ENCODE measurements at places on chromosomes 5 and 9.

DNA sequence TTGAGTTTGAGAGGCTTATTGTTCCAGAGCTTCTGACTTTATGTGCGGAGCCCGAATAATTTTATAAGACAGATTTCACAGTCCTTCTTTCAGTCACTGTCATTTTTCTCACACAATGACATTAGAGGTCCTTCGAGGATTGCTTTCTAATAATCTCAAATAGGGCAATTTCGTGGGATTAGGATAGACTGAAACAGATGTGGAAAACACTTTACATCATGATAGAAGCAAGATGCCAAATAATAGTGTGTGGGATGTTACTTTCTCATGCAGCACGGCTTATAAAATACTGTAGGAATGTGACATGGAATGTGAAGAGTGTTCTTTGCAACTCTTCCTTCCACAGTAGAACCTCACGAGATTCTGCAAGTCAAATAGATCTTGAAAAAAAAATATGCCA is 451.3 kb downstream of the SEMA5A start:
- no peaks in the 10 kb centered on the region for H3K27me3 ChIP-seq
- DNase-seq, result no peak
- H3K36me3 ChIP-seq, result no peaks in the 10 kb centered on the region
- H3K27ac ChIP-seq, result no peak overlapping the region

DNA sequence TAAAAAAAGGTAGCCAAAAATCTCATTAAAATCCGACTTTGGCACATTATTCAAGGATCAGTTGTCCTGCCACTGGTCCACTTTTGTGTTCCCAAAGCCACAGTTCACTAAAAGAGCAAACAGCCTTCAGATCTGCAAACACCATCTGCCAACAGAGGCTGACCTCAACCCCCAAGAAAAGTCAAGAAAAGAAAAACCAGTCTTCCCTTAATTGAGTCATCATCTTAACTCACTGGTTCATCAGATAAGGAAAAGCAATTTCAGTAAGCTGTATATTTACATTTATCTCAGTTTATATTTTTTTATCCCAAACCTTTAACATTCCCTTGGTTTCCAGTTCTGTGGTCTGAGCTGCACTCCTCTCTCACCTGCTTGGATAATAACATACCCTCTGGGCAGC is 21.2 kb downstream of the RASEF start:
- no peaks in the 10 kb centered on the region for H3K27me3 ChIP-seq
- no peak for DNase-seq
- no peak overlapping the region for H3K4me3 ChIP-seq
- no peak overlapping the region for H3K27ac ChIP-seq
- no peaks in the 10 kb centered on the region for H3K36me3 ChIP-seq
- peaks cover 4% of the 10 kb centered on the region for H3K4me1 ChIP-seq

DNA sequence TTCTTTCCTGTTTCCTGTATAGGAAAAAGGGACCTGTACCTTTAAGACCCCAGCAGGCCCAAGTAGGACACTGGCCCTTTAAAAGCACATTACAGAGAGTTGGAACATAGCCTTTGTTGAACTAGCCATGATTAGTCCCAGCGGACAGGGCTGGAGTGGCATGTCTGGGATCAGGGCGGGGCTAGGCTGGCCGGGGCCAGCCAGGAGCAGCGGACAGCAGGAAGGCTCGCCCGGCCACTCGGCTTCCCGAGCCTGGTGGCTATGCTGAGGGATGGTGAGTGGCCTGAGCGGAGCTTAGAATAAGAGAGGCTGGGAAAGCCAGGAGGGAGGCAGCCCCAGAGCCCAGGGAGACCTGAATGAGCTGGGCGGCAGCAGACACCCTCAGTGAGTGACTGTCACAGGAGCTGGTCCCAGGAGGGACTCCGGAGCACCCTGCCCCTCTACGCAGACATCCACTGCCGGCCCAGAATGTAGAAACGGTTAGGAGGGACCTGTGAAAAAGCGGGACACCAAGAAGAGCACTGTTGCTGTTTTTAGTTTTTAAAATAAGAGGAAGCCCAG is 92.1 kb downstream of the DAB2IP start:
- H3K4me1 ChIP-seq, result peaks cover 81% of the 10 kb centered on the region
- no peaks in the 10 kb centered on the region for H3K27me3 ChIP-seq
- DNase-seq, result peak; percentile 92
- no peaks in the 10 kb centered on the region for H3K36me3 ChIP-seq
- peak overlapping the region; percentile 90 for H3K27ac ChIP-seq

DNA sequence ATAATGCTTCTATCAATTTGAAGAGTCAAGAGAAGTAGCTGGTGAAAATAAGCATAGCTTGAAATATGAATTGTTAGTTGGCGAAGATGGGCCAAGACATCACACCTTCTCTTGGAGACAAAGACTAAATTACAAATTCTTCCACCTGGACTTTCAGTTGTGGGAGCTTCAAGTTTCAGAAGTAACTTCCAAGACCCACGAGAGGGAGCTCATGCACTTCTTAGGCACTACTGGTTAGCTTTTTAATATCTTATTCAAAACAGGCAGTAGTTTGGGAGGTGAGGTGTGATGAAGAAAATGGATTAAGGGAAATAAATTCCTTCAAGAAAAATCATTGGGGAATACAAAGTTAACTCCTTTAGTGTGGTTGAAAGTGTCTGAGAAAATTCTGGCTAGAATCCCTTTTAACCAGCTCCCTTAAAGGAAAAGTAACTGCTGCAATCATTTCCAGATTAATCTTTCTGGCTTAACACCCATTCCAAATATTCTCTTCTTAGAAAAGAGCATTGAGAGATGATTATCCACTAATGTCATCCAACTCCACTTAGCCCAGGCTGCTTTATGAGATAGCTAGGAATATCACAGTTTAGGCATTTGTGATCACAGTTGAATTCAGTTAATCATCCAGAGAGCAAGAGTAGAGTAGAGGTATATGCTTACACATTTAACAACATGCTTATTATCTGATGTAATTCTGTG is 139.5 kb upstream of the DMRTA1 start:
- no peaks in the 10 kb centered on the region for H3K4me1 ChIP-seq
- no peak overlapping the region for H3K27ac ChIP-seq
- DNase-seq, result no peak
- H3K36me3 ChIP-seq, result no peaks in the 10 kb centered on the region
- H3K4me3 ChIP-seq, result no peak overlapping the region
- H3K27me3 ChIP-seq, result no peaks in the 10 kb centered on the region

- DNase-seq, result no peak
- no peaks in the 10 kb centered on the region for H3K27me3 ChIP-seq
- H3K27ac ChIP-seq, result no peak overlapping the region
- H3K4me3 ChIP-seq, result no peak overlapping the region
- H3K36me3 ChIP-seq, result no peaks in the 10 kb centered on the region
- no peaks in the 10 kb centered on the region for H3K4me1 ChIP-seq
Measured at GRCh38 chr5:122978068-122978467, 58.5 kb downstream of the PPIC start.

- no peak overlapping the region for H3K4me3 ChIP-seq
- DNase-seq, result no peak
- no peaks in the 10 kb centered on the region for H3K4me1 ChIP-seq
- H3K27ac ChIP-seq, result no peak overlapping the region
Measured at GRCh38 chr9:36880075-36880474, 154.0 kb downstream of the PAX5 start.

GRCh38 chr9:126496181-126496576 is 117.5 kb upstream of the LMX1B start:
- H3K27ac ChIP-seq, result no peak overlapping the region
- peaks cover 3% of the 10 kb centered on the region for H3K36me3 ChIP-seq
- H3K4me3 ChIP-seq, result no peak overlapping the region
- peaks cover 21% of the 10 kb centered on the region for H3K4me1 ChIP-seq
- DNase-seq, result no peak

DNA sequence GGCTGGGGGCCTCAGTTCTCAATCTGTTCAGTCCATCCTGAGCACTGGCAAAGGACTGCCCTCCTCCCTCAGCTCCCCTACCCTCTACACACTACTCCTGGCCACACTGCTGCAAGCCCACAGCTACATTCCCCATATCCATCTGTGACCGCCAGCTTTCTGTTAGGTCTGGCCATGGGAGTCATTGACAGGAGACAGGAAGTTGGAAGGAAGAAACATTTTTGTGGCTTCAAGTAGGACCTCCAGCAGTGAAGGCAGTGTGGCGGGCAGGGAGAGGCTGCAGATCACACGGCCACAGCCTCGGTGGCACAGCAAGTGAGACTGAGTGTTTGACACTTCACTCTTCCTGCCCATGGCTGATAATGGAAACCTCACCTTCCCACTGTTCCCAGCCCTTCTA is 55.9 kb downstream of the SECISBP2 start:
- H3K27me3 ChIP-seq, result no peaks in the 10 kb centered on the region
- no peak for DNase-seq
- H3K4me1 ChIP-seq, result no peaks in the 10 kb centered on the region
- no peak overlapping the region for H3K4me3 ChIP-seq

- no peak overlapping the region for H3K4me3 ChIP-seq
- H3K27ac ChIP-seq, result no peak overlapping the region
- H3K27me3 ChIP-seq, result no peaks in the 10 kb centered on the region
Measured at GRCh38 chr9:18672706-18673105, 198.8 kb downstream of the ADAMTSL1 start.

GRCh38 chr9:16367605-16368231 is 502.8 kb downstream of the BNC2 start:
- H3K36me3 ChIP-seq, result no peaks in the 10 kb centered on the region
- DNase-seq, result no peak
- no peaks in the 10 kb centered on the region for H3K4me1 ChIP-seq

DNA sequence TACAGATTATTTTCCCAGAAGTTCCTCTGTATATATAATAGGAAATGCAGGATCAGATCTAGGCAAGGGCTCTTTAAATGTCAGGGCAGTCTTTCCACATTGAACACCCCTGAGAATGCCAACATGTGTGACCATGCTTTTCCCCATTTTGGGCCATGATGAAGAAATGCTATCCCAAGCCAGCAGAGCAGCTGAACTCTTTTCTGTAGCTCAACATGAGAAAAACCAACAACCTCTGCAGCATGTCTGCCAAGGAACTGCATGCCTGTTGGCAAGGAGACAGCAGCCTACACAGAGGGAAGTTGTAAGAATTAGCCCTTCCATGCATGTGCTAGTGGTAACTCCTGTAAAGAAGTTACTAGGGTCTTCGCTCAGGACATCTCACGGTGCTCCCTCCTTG is 9.5 kb upstream of the IFNK start:
- no peaks in the 10 kb centered on the region for H3K27me3 ChIP-seq
- H3K4me3 ChIP-seq, result no peak overlapping the region
- H3K36me3 ChIP-seq, result no peaks in the 10 kb centered on the region
- no peaks in the 10 kb centered on the region for H3K4me1 ChIP-seq
- no peak overlapping the region for H3K27ac ChIP-seq
- DNase-seq, result no peak

GRCh38 chr9:110615498-110615897 is 36.0 kb upstream of the SVEP1 start:
- no peak overlapping the region for H3K27ac ChIP-seq
- no peaks in the 10 kb centered on the region for H3K36me3 ChIP-seq
- no peak overlapping the region for H3K4me3 ChIP-seq
- no peaks in the 10 kb centered on the region for H3K4me1 ChIP-seq
- no peaks in the 10 kb centered on the region for H3K27me3 ChIP-seq

DNA sequence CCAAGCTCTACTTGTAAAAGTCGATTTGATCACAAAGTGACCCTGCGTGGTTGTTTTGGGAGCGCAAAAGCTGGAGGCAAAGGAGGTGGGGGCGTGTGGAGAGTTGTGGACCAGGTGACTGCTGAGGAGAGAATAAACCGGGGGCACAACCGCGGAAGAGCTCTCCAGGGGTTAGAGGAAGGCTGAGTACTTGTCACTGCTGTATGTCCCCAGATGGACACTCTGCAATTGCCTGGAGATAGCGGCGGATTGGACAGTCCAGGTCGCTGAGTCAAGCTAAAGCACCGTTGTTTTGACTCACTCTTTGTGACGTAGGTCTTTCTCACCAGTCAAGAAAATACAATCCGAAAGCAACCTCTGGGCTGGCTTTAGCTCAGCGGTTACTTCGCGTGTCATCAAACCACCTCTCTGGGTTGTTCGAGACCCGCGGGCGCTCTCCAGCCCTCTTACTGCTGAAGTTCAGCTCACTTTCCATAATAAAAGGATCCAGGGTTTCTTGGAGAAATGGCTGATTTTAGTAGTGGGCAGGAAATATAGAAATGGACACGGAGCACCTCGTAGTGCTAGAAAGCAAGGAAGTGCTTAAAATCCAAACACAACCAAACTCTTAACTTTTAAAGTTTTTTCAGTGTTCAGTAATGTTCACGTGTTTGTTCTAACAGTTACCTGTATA is 25.7 kb downstream of the ZMAT2 start:
- H3K36me3 ChIP-seq, result no peaks in the 10 kb centered on the region
- no peaks in the 10 kb centered on the region for H3K27me3 ChIP-seq
- no peak overlapping the region for H3K27ac ChIP-seq
- H3K4me1 ChIP-seq, result no peaks in the 10 kb centered on the region

- no peak overlapping the region for H3K27ac ChIP-seq
- no peak overlapping the region for H3K4me3 ChIP-seq
- DNase-seq, result no peak
- no peaks in the 10 kb centered on the region for H3K27me3 ChIP-seq
- H3K4me1 ChIP-seq, result no peaks in the 10 kb centered on the region
Measured at GRCh38 chr5:88304356-88304755, 35.7 kb upstream of the TMEM161B start.

DNA sequence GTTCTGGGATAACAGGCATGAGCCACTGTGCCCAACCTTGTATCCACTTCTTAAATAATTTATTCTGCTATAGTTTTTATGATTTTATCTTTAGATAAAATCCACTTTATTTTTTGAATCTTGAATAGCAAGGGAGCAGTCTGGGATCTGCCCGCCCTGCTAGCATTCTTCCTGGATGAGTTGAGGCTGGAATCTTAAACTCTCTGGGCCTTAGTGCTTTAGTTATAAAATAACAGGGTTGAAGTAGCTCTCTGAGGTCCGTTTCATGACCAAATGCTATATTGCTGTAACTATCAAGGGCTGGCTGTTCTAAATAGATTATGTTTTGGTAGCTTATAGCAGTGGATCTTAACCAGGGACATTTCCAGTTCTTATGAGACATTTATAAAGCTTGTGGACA is 20.8 kb downstream of the ACER2 start:
- DNase-seq, result no peak
- no peaks in the 10 kb centered on the region for H3K36me3 ChIP-seq
- H3K4me1 ChIP-seq, result peaks cover 11% of the 10 kb centered on the region
- no peaks in the 10 kb centered on the region for H3K27me3 ChIP-seq
- H3K27ac ChIP-seq, result no peak overlapping the region

- no peaks in the 10 kb centered on the region for H3K36me3 ChIP-seq
- no peak for DNase-seq
- H3K4me1 ChIP-seq, result no peaks in the 10 kb centered on the region
- H3K27me3 ChIP-seq, result no peaks in the 10 kb centered on the region
- no peak overlapping the region for H3K27ac ChIP-seq
- H3K4me3 ChIP-seq, result no peak overlapping the region
Measured at GRCh38 chr9:108844856-108845255, 10.9 kb downstream of the ACTL7B start.
